Activated naive CD8-positive, alpha-beta T cell treated with anti-CD3 and anti-CD28 coated beads, Interleukin-2, amount 10 ng/mL, durations not matched to agents 7 days and 5 days (primary cell): ENCODE measurements at places on chromosomes 7 and 10. TPM values are rescaled to one million over a fixed set of nuclear protein-coding genes. Genes with fewer than 3 reads are reported as not detected.

- peak; percentile 6 for DNase-seq
- peaks cover 34% of the 10 kb centered on the region for H3K36me3 ChIP-seq
- no peak overlapping the region for H3K4me3 ChIP-seq
- H3K4me1 ChIP-seq, result peaks cover 7% of the 10 kb centered on the region
Observed at GRCh38 chr7:1964913-1965578, 267.7 kb downstream of the MAD1L1 start.

The SLC18A3 gene
- total RNA-seq, result not detected

The GPR22 gene
- not detected for total RNA-seq

- H3K36me3 ChIP-seq, result peaks cover 10% of the 10 kb centered on the region
- peaks cover 1% of the 10 kb centered on the region for H3K4me1 ChIP-seq
- H3K27me3 ChIP-seq, result peaks cover 34% of the 10 kb centered on the region
- no peak for DNase-seq
Observed at GRCh38 chr10:113921561-113922370, 67.3 kb downstream of the NHLRC2 start.

DNA sequence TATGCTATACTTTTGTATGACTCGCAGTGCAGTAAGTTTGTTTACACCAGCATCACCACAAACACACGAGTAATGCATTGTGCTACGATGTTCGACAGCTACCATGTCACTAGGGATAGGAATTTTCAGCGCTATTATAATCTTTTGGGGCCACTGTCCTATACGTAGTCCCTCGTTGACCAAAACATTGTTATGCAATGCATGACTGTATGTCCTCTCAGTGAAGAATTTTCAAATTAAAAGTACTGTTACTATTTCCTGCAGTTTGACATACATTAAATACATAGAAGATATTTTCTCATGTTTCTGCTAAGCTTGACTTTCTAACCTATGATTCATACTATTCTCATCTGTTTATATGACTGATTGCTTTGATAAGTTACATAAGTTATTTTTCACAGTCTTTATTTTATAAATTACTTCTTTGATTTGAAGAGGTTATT lies 203.6 kb downstream of the VTI1A start:
- H3K27me3 ChIP-seq, result no peaks in the 10 kb centered on the region
- no peak for DNase-seq
- H3K36me3 ChIP-seq, result peaks cover 9% of the 10 kb centered on the region
- no peaks in the 10 kb centered on the region for H3K4me1 ChIP-seq
- no peak overlapping the region for H3K27ac ChIP-seq
- no peak overlapping the region for H3K4me3 ChIP-seq
